Fibroblast of skin of left biceps (primary cell): ENCODE measurements at places on chromosomes 6 and 20.

- no peak for DNase-seq
Measured at GRCh38 chr6:13553646-13554045, 20.8 kb upstream of the SIRT5 start.

- no peak for DNase-seq
Measured at GRCh38 chr6:47000842-47001241, 41.3 kb downstream of the ADGRF1 start.

DNA sequence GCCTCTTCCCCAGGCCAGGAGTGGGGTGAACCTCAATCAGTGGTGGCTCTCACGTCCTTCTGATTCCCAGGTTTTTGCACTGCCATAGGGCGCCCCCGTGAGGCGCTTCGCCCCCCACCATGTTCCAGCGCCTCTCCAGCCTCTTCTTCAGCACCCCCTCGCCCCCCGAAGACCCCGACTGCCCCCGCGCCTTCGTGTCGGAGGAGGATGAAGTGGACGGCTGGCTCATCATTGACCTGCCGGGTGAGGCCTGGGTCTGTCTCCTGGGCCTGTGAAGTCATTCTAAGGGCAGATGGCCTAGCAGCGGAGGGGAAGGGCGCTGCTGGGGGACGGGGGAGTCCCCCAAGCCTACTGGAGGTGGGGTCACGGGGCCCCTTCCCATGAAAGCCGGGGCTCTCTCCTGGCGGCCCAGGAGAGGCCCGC lies 4.5 kb downstream of the TP53INP2 start:
- DNase-seq = no peak

- no peak for DNase-seq
Measured at GRCh38 chr6:76682842-76683241, 610.4 kb upstream of the IMPG1 start.

DNA sequence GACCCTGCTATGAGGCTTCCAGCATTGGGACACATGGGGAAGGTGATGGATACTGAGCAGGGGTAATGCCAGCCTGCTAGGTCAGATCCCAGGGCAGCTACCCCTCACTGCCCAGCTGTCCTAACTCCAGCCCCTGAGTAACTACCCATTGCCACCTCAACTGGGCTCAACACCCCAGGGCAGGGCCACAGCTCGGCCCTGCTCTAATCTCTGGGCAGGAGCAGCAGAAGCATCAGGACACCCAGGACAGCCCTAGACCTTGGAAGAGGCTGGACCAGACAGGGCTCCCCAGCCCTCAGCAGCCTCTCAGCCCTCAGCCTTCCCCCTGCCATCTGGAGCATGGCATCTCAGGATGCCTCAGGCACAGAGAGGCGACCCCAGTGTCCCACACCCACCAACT lies 67.4 kb upstream of the TOP1 start:
- DNase-seq = no peak

- no peak for DNase-seq
Measured at GRCh38 chr6:154923199-154923869, 71.8 kb upstream of the TIAM2 start.

GRCh38 chr6:105688573-105688972 lies 285.7 kb upstream of the PREP start:
- DNase-seq = no peak

GRCh38 chr6:42118162-42119001 lies 24.0 kb downstream of the C6orf132 start:
- DNase-seq = no peak

GRCh38 chr6:30875244-30876038 lies 8.9 kb upstream of the DDR1 start:
- DNase-seq = no peak

DNA sequence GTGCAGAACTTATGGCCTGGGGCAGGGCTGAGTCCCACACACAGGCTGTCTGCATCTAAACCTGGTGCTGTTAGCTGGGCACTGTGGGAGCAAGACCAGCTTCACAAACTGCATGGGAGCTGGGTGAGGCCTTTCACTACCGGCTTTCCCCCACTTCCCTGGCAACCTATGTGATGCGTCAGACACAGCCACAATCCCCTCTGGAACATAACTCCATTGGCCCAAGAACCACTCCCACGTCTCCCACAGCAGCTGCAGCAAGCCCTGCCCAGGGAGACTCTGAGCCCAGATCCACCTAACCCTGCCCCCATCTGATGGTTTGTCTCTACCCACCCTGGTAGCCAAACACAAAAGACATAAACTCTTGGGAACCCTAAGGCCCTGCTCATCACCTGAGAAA lies 9.3 kb downstream of the WDR27 start:
- DNase-seq = no peak
